ENCODE measurements at places on chromosomes 13 and 19. TPM values are rescaled to one million over a fixed set of nuclear protein-coding genes. Genes with fewer than 3 reads are reported as not detected.

Gene PDE4C
- not detected for total RNA-seq

DNA sequence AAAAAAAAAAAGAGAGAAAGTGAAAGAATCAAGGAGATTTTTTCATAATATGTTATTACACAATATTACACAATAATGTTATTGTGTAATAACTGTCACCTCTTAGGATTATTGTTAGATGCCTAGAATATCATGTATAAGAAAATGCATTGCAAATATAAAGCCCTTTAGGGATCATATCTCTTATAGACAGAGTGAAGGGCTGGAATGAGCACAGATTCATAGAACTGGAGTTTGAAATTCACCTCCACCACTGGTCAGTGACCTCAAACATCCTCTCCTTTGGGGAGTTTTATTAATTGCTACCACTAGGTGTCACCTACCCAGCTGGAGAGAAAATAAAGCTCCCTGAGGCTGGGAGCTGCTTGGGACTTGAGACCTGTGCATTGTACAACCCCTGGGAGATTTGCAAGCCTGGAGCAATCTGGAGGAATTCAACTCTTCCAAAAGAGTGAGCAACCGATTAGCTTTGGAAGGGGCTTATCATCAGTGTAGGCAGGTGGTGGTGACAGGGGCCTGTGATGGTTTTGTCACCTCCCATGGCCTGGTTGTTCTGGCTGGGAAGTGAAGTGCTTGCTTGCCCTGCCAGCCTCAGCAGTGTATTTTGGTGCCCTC lies 30.3 kb upstream of the FRY start:
- peak; percentile 91 for DNase-seq

Gene SPACA4
- total RNA-seq, result not detected

DNA sequence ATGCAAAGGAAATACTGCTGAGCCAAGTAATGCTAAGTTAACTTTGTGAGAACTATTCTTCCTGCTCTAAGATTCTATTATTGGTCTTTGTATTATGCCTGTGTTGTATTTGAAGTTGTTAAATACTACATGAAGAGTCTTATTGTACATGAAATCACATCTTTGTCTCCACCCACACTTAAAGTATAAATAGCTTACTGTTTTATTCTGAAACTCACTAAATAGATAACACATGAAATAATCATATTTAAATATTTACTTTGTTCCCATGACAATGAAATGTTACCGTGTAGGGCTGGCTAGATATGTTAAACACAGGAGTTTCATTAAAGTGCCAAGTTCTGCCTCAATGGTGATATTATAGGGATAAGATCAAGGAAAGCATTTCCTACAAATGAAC lies 562.1 kb upstream of the ATXN8OS start:
- DNase-seq, result no peak

DNA sequence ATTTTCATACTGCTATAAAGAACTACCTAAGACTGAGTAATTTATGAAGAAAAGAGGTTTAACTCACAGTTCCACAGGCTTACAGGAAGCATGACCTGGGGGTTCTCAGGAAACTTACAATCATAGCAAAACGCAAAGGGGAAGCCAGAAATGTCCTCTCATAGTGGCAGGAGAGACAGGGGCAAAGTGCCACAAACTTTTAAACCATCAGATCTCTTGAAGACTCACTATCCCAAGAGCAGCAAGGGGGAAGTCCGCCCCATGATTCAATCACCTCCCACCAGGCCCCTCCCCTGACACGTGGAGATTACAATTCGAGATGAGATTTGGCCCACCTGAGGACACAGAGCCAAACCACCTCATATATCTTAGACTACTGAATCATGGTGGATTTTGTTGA lies 198.7 kb downstream of the KCTD12 start:
- DNase-seq, result no peak

- no peak for DNase-seq
Measured at GRCh38 chr13:114021464-114022308, 47.8 kb upstream of the C13orf46 start.

Data from osteoblast (primary cell).